ENCODE measurements at places on chromosomes 2 and 18. TPM values are rescaled to one million over a fixed set of nuclear protein-coding genes. Genes with fewer than 3 reads are reported as not detected.

- no peak for DNase-seq
Measured at GRCh38 chr18:64981915-64982314, 768.9 kb upstream of the CDH7 start.

The FIGN gene
- 11.5 TPM for total RNA-seq

DNA sequence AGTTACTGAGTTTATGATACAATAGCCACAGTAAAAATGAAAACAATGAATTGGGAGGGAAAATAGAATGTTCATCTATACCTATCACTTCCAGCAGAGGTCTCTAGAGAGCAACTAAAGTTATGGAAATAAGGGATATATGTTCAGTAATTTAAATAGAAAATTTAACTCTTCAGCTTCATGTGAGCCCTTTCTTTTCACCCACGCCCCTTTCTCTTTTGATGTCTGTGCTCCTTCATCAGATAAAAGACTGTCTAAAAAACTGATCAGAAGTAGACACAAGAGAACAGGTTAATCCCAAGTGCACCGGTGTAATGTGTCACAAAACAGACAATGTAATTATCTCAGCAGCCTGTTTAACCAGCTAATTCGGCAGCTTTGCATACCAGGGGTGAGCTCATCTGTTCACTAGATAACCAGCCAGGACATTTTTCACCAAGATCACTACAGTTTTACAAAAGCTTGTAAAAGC is 238.5 kb upstream of the ERBB4 start:
- DNase-seq, result no peak

- DNase-seq, result no peak
Measured at GRCh38 chr18:45104049-45104395, 423.3 kb downstream of the SETBP1 start.

- no peak for DNase-seq
Measured at GRCh38 chr2:226478109-226478809, 321.4 kb downstream of the IRS1 start.

The GPR39 gene
- not detected for total RNA-seq

The CCT4 gene
- total RNA-seq, result 58.0 TPM

DNA sequence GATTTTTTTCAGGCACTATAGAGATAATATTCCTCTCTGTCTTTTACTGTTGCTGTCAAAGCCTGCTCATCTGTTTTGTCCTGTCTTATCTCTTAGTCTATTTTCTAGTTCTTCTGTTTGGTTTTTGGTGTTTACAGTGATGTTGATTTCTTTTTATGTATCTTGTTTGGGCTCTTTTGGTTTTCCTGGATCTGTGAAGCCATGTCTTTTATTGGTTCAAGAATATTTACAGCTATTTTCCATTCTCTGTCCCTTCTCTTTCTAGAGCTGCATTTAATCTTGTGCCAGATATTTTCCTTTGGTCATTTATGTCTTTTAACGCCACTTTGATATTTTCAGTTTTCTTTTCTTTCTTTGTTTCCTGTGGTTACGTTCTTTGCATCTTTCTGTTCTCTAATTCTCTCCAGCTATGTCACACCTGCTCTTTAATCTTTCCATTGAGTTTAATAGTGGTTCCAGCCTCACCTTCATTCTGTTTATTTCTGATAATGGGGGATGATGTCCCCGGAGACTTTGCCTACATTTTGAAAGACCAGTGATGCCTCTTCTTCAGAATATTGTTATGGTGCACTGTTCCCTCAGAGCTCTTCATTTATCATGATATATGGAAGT is 32.0 kb downstream of the SMCHD1 start:
- DNase-seq, result no peak

The EIF2B4 gene
- 30.2 TPM for total RNA-seq

The IGFBP5 gene
- 114 TPM for total RNA-seq

DNA sequence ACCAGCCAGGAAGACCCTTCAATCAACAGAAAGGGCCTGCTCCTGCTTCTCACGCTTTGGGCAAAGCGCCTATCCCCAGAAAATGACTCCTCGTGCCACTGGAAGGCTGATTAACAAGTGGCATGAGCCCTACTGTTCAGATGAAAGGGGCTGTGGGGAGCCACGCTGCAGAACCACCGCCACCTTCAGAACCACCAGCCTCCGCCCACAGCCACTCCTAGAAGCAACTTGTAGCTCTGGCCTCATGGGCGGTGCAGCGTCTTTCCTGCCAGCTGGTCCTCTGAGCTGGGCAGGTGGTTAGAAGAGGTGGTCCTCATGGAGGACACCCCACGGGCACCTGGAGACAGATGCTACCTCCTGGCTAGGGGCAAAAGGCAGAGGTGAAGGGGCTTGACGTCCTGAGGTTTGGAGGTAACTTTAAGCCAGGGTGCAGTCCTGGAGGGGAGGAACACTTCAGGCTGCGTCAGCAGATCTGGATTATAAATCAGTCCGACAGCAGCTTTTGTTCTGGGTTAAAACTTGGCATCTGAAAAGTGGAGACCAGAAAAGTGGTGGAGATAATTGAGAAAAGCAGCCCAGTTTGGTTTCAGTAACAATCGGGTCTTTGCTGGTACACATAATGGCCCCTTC is 861 bp upstream of the SEMA4C start:
- peak; percentile 88 for DNase-seq

- no peak for DNase-seq
Measured at GRCh38 chr18:13221869-13222855, 3.6 kb downstream of the LDLRAD4 start.

DNA sequence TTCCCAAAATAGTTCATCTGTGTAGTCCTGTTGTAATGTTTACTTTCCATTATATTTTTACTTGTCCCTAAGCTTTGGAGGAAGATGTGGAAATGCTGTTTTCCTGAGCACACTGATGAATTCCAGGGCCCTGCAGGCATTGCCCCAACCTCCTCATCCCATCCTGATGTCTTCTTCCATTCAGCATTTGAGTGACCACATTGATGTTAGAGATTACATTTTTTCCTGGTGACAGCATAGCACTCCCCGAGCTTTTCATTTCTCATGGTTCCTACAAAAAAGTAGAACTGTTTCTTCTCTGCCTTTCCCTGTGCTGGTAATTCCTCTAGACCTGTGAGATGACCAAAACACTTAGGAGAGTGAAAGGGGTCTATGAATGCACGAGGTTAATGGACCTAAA is 4.8 kb downstream of the IL36A start:
- no peak for DNase-seq

DNA sequence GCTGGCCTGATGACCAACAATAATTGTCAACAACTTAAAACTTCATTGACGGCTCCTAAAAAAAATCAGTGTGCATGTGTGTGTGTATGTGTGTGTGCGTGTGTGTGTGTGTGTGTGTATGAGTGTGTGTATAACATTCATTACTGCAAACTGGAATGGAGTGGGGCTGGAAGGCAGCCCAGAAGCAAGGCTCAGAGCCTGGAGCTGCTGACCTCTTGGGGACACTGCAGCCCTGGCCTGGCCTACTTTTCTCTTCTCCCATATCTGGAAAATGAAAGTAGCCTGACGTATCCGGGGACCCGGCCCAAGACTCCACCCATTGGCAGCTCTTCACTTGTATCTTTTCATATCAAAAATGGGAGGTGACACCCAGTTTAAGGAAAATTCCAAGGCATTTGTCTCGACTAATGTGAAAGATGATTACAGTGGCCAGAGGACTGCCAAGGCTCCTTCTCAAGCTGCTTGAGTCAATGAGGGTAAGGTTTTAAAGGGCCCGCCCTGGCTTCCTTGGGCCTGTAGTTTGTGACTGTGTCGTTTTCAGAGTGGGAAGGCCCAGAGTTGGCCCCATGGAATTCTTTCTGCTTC is 72.4 kb upstream of the IL1R1 start:
- DNase-seq, result no peak

DNA sequence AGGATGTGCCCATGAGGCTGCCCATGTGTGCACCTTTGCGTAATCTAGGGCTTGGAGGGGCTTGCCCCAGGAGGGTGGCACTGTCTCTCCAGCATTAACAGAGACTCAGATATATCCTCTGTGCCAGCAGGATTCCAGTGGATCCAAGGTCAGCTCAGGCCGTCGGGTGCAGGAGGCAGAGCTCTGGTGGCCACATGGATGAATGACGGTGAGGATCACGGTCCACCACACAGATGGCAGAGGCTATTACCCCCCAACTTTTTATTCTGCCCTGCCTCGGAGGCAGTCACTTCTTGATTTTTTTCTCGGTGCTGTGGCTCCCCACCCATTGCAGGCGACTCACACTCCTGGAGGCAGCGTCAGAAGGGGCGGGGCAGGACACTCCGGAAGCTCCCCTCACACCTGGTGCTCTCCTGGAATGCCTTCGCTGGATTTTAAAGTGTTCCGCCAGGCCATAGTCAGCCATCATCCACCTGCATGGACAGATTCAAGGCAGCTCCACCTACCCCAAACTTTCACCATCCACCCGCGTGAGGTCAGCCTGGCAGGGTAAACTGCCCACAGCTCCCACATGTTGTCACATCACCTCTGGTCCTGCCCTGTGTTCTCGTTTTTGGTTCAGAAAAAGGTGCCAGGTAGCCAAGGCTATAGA is 602.9 kb upstream of the RAB6C start:
- no peak for DNase-seq

GRCh38 chr2:79446313-79446712 is 66.5 kb upstream of the CTNNA2 start:
- DNase-seq, result no peak

- no peak for DNase-seq
Measured at GRCh38 chr2:206616151-206616550, 26.1 kb upstream of the FAM237A start.

DNA sequence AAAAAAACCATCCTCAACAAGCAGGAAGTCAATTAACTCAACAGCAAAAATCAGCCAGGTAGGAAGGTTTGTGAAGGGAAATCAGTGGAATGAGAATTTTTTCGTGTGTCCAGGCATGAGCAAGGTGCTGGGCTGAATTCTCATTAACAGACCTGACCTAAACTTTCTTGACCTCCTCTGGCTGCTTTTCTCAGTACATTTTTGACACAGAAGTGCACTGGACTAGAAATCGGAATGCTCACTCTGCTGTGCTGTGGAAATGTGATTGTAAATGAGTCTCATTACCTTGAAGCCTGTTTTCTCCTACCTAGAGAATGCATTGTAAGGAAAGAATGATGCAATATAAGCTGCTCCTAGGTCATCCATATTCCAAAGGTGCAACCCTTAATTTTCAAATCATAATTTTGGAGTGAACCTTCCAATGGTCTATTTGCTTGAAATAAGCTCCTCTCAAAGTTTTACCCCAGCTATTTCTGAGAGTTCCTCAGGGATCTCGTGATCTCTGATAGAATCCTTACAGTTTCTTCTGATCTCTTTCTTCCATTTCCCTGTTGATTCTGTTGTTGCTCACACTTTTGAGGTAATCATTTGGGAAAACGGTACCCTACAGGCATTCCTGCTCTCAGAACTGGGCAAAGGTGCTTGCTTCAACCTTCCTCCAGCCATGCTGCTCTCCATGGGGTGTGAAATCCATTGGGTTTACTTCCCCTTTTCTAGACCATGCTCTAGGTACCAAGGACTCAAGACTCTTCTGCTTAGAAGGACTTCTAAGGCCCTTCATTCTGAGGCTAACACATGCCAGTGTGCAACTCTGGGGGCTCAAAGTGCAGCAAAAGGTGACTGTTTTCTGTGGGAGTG is 104.9 kb upstream of the ITPRID2 start:
- DNase-seq, result no peak

DNA sequence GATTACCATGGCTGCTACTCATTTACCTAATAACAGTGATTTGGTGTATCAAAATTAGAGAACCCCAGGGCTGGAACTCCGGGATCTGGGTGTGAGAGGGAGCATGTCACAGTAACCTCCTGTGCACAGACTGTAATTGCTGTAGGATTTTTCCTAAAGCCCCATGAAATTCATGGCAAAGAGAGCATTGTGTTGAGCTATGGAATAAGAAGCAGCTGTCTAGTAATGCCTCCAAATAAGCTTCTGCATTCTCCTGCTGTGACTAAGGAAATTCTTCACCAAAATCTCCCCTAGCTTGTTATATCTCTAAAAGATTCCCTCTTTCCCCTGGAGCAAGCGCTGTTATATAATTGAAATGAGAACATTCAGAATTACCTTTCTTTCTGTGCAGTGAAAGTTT is 158.1 kb upstream of the SPATS2L start:
- DNase-seq, result no peak

The CFAP210 gene
- not detected for total RNA-seq

The EDAR gene
- total RNA-seq, result 0.14 TPM

The RAB6C gene
- 0.94 TPM for total RNA-seq

The VWA3B gene
- not detected for total RNA-seq

Measured in spleen (tissue), 13 donors.